ENCODE measurements at places on chromosomes 1 and 21.

- no peak for DNase-seq
Measured at GRCh38 chr1:8094481-8095241, 68.6 kb upstream of the ERRFI1 start.

GRCh38 chr1:4119516-4120220 is 219.6 kb upstream of the C1orf174 start:
- DNase-seq = no peak

DNA sequence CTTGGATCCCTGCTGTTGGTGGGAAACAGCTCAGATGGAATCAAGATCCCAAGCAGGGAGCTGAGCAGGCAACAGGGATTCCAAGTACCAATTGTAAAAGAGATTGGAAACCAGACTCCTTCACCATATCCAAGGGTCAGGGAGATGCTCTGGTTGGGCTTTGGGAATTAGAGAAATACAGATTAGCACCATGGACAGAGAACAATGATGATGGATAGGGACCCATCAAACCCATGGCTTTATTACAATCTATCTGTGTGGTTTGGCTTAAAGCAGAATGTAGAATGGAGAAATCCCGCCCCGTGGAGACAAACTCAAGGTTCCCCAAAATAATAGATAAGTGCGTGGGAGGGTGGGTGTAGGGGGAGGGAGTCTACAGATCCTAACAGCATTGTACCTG is 120.7 kb upstream of the CSF3R start:
- no peak for DNase-seq

DNA sequence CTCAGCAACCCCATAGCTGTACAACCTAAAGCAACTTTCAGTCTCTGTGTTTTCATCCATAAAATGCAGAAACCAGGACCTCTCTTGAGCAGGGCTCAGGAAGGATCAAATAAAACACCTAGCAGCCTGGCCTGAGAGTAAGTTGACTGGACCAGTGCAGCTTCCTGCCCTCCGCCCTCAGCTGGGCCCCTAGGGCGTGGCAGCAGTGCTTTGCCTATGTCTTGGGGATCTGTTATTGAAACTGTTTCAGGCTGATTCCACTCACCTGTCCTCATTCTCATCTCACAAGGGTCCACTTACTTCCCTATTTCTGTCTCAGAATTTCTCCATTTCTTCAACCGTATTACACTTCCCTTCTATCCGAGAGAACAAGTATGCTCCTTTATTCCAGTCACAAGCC is 17.3 kb downstream of the LRRC42 start:
- DNase-seq = no peak

- DNase-seq = no peak
Measured at GRCh38 chr1:184191181-184191621, 139.7 kb downstream of the TSEN15 start.

GRCh38 chr1:204974327-204974726 is 68.7 kb upstream of the CNTN2 start:
- no peak for DNase-seq

DNA sequence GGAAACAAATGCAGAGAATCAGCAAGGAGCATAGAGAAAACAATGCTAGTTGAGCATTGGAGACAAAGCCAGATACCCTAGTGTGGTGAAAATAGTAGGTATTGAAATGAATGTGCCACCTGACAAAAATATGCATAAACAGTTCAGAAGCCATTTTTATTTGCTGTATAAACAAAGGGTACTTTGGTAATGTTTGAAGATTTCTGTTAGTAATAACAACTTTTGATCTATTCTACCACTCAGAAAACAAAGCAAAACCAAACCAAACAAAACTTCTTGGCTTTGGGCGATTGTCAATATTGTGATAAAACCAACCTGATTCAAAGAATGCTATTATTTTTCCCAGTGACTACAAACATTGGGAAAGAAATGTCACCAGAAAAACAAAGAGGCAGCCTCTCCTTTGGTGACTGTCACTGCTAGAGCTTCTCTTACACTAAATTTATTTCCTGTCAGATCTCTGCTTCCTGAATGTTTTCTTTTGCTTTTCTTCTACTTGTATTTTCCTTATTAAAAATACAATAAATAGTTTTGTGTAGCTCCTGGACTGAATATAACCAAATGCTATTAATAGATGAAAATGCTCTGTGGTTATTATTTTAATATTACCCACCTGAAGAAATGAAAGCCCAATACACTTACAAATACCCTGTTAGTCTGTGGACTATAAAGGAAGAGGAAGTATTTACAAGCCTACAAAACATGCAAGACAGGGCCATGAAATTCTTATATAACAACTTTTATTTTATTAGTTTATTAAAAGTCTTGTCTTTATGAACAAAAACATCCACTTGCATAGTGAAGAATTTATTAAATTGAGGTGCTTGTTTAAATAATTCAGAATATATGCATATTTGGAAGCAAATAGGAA is 5.7 kb downstream of the ATP6V1G3 start:
- DNase-seq = no peak

DNA sequence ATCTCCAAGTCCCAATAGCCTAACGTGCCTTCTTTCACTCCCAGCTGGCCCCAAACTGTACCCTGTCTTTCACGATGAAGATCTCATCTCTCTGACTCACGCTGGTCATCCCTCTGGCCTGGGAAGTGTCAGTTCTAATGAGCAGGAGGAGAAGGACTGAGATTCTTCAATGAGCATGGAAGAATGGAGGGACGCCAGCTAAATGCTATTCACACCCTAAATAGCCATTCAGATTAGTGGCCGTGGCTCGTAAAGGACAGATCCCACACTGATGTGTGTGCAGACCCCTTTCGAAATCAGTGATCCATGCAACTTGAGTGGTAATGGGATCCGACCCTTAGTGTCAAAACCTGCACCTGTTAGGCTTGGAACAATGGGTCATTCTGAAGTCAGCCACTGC is 75.9 kb upstream of the SMYD2 start:
- DNase-seq = peak; percentile 15

DNA sequence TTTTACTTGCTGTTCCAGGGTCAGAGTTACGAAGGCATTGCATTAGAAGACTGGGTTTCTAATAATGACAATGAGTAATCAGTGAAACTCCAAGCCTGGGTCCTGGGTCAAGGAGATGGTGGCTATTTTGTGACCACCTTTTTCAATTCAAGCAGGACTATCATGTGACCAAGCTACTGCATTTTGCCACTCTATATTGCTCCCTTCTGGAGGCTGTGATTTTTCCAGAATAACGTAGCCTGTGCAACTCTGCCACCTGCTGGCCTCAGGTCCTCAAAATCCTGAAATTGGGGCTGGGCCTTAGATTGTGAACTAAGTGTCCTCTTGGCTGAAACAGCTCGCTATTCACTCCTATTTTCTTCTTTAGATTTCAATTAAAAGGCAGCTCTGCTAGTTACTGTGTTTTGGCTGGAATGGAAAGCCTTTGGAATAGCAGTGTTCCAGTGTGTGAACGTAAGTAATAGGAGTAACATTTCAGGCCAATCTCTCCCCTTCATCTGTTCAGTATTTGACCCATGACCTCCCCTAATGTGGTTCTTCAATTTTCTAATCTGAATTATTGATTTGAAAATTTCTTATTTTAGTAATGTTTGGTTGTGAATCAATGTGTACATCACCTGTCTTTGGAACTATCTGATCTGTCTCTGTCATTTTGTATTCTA is 52.9 kb upstream of the CD46 start:
- peak; percentile 32 for DNase-seq

- no peak for DNase-seq
Measured at GRCh38 chr1:77282866-77283539, 1.2 kb downstream of the AK5 start.

DNA sequence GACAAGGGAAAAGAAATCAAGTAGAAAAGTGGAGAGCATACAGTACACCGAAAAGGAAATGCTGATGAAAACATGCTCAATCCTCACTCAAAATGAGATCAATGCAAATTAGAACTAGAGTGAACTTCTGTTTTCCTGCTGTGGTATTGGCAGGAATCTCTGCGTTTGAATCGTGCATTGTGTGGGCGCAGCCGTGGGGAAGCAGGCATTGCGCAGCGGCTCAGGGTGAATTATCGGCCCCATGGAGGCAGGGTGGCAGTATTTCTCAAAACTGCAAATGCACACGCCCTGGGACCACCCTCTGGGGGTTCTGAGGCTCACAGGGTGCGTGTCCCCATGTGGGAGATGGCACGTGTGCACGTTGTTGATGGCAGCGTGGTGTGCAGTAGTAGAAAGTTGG is 140.6 kb downstream of the PEX14 start:
- DNase-seq = no peak

DNA sequence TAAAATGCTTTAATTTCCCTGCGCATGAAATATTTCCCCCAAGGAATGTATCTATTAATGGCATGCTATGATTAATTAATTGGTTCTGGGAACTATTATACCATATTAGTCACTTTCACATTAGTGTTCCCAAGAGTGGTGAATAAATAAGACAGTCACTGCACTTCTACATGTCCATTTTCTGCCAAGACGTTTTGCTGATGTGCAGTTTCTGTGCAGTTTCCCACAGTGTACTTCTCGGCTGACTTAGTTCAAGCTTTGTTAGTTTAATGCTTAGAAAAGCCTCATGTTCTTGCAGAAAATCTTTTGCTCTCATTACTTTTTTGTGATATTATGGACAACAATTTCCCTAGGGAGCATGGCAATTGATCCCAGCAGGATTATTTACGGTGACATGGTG is 1014.5 kb downstream of the BRINP3 start:
- no peak for DNase-seq

DNA sequence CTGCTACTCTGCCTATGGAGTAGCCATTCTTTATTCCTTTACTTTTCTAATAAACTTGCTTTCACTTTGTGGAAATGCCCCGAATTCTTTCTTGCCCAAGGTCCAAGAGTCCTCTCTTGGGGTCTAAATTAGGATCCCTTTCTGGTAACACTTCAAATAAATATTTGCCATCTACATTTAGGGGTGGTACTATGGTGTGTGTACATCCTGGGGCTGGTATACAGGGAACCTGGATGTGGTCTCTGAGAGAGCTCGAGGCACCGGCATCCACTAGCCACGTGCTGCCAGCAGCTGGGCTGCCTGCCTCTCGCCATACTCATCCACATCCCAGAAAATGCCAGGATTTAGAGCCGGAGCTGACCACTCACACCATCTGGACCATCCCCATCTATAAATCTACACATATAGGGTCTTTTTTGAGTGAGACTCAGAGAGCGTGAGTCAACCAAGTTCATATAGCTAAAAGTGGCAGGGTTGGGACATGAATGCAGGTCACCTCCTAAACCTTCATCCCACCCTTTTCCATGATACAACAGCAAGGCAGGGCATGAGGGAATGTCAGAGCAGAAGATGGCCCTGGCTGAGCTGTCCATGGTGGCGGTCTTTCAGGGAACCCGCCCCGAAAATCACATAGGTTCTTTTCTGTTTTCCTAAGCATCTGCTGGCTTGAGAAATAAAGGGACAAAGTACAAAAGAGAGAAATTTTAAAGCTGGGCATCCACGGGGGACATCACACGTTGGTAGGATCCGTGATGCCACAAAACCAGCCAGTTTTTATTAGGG is 76.6 kb upstream of the F3 start:
- no peak for DNase-seq

DNA sequence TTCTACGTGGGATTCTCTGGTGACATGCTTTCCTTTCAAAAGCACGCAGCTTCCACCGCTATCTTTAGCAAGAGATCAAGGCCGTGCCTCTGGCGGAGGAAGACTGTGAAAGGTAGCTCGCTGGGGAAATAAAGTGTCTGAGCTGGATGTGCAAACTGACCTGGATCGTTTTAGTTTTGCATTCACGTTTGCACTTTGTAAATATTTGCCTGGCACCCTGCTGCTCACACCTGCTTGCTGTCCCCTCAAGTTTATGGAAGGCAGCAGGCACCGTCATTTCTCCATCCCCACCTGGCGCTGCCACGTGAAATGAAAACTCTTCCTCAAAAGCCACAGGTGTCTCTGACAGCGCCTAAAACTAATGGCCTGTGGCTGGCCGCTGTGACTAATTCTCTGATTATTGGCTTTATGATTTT is 44.0 kb upstream of the TARDBP start:
- DNase-seq = peak; percentile 91

- DNase-seq = no peak
Measured at GRCh38 chr1:215083383-215083961, 935 bp downstream of the KCNK2 start.

GRCh38 chr1:157107702-157108101 is 8.1 kb upstream of the ETV3L start:
- no peak for DNase-seq

DNA sequence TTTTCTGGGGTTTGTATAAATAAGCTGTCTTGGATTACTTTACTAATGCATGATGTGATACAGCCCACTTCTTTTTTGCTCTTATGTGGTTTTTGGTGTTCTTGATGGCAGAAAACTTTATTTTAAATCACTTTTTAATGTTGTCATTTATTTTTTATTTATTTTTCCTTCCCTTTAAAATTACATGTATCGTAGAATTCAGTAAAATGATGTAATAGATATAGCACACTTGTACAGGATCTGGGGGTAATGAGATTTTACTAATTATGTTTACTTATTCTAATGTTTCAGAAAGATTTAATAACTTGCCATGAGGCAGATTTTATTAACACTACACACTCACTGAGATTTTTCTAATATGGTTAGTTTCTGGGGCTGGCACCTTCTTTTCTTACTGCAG is 701 bp upstream of the B3GALT2 start:
- no peak for DNase-seq

DNA sequence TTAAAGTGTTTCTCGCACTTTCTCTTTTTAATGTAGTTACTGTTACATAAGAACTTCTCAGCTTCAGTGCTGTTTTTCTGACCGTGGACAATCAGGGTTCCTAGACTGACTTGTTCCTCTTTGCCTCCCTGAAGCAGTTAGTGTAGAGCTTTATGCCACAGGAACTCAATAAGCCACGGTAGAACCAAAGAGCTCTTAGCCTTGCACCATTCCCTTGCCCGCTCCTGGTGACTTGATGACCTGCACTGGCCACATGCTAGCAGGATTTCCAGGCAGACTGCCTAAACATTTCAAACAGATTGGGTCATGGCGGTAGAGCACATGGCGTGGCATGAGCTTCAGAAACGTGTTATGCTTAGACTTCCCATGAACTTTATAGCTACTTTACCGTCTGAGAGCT is 18.8 kb upstream of the FASLG start:
- no peak for DNase-seq

- DNase-seq = no peak
Measured at GRCh38 chr1:182139496-182139895, 78.0 kb upstream of the ZNF648 start.

- DNase-seq = no peak
Measured at GRCh38 chr1:44029260-44029910, 1.9 kb downstream of the SLC6A9 start.

- no peak for DNase-seq
Measured at GRCh38 chr1:115496904-115497527, 144.8 kb upstream of the VANGL1 start.

DNA sequence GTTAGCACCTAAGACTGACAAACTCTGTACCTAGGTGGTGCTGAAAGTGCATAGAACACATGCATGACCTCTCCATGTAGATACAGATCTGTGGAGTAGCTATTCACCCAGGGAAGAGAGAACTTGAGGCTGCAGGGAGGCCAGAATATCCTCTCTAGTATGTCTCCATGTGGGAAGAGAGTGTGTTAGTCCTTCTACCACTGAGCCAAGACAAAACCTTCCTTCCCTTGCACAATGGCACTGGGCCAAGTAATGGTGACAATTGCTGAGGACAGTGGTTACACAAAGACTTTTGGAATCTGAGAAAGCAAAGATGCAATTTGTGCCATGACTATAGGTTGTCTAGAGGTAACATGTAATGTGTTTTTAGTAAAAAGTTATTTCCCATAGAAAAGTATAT is 52.3 kb downstream of the C1orf198 start:
- DNase-seq = no peak
